ENCODE measurements at places on chromosomes 1 and 21. TPM values are rescaled to one million over a fixed set of nuclear protein-coding genes. Genes with fewer than 3 reads are reported as not detected.

Gene ZNF697
- 22.3 TPM for total RNA-seq

Gene PRRC2C
- 31.8 TPM for total RNA-seq

Gene DNASE2B
- not detected for total RNA-seq

DNA sequence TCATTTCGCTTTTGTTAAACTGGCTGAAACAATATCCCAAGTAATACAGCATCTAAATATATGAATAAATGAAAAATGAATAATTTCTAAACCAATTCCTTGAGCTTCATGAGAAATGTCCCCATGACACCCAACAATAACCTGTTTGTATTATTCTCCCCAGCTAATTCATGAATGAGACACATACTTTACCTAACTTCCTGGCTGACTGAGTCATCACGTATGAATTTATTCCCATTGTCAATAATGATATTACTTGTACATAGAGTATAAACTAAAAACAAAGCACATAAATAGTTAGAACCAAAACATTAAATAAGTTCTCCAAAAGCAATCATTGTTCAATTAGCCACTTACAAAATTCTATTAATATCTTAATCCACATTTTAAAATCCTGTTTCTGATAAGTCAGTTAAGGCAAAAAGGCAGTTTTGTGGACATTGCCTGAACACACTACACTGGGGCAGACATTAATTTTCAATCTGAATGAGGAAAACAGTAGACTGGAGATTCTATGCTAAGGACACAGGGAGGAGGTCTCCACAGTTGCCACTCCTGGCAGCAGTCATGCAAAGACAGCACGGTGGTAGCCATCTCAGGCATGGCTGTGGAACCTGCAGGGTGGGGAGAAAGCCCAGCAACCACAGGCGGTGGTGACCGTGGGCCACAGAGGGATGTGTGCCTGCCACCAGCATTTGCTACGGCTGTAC is 48.2 kb downstream of the SLC9C2 start:
- H3K4me3 ChIP-seq: no peak overlapping the region
- no peaks in the 10 kb centered on the region for H3K4me1 ChIP-seq
- no peaks in the 10 kb centered on the region for H3K27me3 ChIP-seq
- no peaks in the 10 kb centered on the region for H3K36me3 ChIP-seq
- no peak overlapping the region for H3K27ac ChIP-seq
- no peak for DNase-seq

DNA sequence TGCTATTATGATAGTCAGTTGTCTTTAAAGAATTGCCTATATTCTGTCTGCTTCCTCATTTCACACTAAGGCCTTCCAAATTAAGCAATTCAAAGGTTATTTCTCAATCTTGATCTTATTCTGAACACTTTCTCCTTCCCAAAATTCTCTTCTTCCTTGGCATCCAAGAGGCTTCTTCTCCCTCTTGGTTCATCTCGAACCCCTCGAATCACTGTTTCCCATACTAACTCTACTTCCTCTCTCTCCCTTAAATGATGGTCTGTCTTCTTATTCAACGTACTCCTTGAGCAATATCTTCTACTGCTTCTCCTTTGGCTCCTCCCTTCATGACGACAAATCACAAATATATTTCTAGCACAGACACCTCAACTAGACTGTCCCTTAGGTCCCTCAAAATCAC is 4.5 kb downstream of the COPA start:
- H3K36me3 ChIP-seq: peaks cover 12% of the 10 kb centered on the region
- no peaks in the 10 kb centered on the region for H3K27me3 ChIP-seq
- H3K4me3 ChIP-seq: no peak overlapping the region
- H3K4me1 ChIP-seq: peaks cover 2% of the 10 kb centered on the region
- no peak overlapping the region for H3K27ac ChIP-seq
- no peak for DNase-seq

DNA sequence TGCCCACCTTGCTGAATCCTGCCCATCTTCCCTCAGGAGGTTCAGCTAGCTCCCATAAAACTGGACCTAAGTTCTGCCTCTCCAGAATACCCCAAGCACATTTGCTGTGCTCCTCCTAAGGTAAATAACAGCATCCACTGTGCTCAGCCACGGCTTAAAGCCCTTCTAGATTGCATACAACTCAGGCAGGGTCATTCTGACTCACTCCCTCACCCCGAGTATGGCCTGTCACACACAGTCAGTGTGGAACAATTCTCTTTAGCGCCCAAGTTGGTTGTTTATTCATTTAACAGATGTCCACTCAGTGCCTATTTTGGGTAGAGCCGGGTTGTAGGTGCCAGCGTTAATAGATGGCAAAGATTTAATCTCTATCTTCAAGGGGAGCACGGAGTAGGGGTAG is 147.5 kb upstream of the EDN2 start:
- H3K27ac ChIP-seq: no peak overlapping the region
- peak; percentile 75 for DNase-seq
- H3K27me3 ChIP-seq: no peaks in the 10 kb centered on the region
- H3K4me3 ChIP-seq: no peak overlapping the region

DNA sequence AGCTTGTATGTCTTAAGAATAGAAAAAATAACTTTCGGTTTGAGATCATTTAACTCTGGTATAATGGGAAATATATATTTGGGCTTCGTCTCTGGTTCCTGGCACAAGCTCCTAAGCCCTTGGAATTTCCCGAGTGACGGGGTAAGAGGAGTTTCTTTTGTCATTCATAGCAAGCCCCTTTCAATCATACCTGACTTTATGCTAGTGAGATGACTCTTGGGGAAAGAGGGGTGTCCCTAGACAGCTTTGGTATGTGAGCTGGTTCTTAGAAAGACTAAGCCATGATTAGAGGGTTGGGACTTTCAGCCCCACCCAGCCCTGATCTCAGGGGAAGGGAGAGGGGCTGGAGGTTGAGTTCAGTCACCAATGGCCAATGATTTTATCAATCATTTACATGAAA is 13.9 kb upstream of the MTARC1 start:
- H3K36me3 ChIP-seq: no peaks in the 10 kb centered on the region
- no peak overlapping the region for H3K27ac ChIP-seq
- peaks cover 2% of the 10 kb centered on the region for H3K4me1 ChIP-seq
- H3K27me3 ChIP-seq: no peaks in the 10 kb centered on the region
- no peak for DNase-seq

DNA sequence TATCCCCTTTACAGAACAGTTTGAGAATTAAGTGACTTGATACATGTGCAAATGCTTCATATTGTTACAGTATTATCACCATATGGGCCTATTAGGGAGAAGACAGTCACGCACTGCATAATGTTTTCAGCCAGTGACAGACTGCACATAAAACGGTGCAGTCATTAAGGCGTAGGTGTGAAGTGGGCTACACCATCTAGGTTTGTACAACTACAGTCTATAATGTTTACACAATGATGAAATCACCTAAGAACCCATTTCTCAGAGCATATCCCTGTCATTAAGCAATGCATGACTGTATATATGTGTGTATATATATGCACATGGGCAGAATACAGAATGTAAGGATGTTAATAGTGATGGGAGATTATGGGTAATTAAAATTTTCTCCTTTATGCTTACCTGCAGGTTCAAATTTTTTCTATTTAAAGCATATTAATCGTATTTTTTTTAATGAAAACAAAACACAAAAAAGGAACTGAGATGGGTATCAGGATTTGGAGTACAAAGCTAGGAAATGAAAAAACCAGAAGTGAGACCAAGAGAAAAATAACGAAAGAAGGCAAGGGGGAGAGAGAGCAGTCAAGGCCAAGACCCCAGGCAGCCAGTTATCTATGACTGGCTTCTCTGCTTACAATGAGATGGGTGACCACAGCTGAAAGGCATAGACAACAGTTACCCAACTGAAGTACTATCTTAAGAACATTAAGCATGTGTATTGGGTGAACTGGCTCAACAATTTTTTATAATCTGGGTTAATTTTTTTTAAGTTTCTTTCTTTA is 122.9 kb upstream of the DAB1 start:
- H3K27ac ChIP-seq: no peak overlapping the region
- no peak overlapping the region for H3K4me3 ChIP-seq
- H3K27me3 ChIP-seq: no peaks in the 10 kb centered on the region
- H3K4me1 ChIP-seq: no peaks in the 10 kb centered on the region
- DNase-seq: no peak
- no peaks in the 10 kb centered on the region for H3K36me3 ChIP-seq

- H3K27me3 ChIP-seq: no peaks in the 10 kb centered on the region
- H3K4me1 ChIP-seq: peaks cover 12% of the 10 kb centered on the region
- peak overlapping the region; percentile 76 for H3K4me3 ChIP-seq
- H3K27ac ChIP-seq: peak overlapping the region; percentile 80
- no peaks in the 10 kb centered on the region for H3K36me3 ChIP-seq
Observed at GRCh38 chr1:149849111-149849946, 50.0 kb upstream of the BOLA1 start.

- H3K4me3 ChIP-seq: no peak overlapping the region
- H3K27ac ChIP-seq: no peak overlapping the region
- H3K4me1 ChIP-seq: peaks cover 4% of the 10 kb centered on the region
Observed at GRCh38 chr1:40310983-40311642, 6.0 kb downstream of the COL9A2 start.
